ENCODE measurements at places on chromosomes 7 and 10.

DNA sequence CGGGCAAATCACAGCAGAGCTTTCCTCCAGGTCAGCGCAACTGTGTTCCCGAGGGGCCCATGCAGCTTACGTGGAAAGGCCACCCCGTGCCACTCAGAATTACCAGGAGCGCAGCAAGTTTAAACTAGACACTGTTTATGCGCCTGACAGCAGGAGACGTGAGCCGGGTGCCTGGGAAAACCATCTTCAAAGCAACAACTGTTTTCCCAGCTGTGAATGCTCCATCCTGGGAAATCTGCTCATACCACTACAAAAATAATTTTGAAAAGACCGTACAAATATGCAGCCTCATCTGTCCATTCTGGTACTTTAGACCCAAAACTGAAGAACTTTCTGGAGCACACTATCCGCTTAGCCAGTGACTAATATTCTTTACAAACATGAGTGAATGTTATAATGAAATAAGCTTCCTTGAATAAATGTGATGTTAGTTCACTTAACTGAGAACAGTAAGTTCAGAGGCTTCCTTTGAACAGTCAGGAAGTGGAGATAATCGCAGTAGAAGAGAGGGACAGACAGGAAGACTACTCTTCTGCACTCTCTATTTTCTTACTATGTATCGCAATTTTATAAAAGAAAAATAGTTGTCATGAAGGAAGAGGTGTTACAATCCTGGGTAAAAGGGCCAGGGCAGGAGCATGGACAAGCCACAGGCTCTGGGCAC is 16.7 kb downstream of the GPER1 start:
- DNase-seq, result no peak

DNA sequence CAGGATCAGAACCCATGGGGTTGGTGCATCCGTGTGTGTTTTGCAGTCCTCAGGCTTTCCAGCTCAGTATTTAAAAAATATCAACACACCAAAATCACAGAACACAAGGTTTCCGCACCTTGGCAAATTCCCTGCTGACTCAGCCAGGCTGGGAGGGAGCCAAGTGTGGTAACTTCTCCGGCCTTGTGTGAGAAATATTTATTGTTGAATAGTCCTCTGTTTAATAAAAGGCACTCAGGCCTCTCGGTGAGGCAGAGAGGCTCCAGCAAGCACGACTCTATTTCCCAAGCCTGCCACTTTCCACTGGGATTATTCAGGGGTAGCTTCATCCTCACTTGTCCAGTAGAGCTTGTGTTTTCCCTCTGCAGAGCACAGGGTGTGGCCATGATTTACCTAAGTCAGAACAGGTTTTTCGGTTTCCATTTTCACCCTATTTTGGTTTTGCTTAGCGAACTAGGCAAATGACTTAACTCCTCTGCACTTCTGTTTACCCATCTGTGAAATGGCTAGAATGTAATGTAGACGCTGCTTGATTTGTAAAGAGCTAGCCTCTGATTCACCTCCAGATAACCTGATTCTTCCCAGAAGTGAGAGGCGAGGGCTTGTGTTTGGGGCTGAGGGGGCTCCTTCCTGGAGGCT is 13.0 kb upstream of the CHST15 start:
- DNase-seq, result no peak

GRCh38 chr7:35437619-35438275 is 183.8 kb upstream of the TBX20 start:
- no peak for DNase-seq

DNA sequence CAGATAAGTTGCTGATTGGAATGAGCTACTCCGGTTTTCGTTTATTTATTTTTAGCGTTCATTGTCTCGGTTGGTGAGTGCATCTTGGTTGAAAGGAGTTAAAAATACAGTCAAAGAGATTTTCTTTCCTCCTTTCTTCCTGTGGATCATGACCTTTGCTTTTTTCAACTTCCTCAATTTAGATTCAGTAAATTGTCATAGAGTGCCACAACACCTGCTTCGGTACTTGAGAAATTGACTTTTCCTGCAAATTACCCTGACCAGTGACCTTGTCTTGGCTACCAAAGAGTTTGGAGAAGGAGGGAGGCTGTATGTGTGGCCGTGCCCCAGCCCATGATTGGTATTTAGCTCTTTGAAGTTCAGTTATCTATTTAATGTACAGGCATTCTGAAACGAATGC is 128.7 kb downstream of the FAM204A start:
- no peak for DNase-seq

DNA sequence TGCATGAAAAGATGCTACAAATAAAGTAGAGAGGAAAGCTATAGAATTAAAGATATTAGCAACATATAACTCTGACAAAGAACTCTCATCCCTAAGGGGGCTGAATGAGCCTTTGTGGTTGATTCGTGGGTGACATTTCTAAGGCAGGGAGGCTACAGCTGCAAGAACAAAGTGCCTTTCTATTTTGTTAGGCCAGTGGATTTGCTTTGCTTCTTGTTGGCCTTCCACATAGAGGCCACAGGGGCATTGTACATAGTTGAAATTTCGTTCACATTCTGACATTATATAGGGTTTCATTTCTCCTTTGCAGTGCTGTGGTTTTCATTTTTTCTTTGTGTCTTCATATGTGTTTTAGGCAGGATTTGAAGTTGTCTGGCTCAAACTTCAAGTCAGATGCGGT is 819.2 kb upstream of the C7orf33 start:
- no peak for DNase-seq

DNA sequence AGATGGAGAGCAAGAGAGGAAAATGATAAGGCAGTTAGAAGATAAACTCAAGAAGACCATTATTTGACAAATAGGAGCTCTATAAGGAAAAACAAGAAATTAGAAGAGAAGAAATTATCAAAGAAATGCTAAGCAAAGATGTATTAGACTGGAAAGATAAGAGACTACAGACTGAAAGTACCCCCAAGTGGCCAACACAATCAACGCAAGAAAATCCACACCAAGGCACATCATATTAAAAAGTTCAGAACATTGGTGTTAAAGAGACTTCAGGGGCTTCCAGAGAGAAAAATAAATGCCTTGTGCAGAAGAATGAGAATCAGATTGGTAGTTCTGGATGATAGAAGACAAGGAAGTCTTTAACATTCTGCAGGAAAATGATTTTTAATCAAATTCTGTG is 46.0 kb downstream of the SH2D4B start:
- no peak for DNase-seq

- no peak for DNase-seq
These were observed 8.0 kb downstream of the COL17A1 start for GRCh38 chr10:104077663-104078151.

- no peak for DNase-seq
These were observed 246.9 kb upstream of the MKLN1 start for GRCh38 chr7:131080754-131081153.

DNA sequence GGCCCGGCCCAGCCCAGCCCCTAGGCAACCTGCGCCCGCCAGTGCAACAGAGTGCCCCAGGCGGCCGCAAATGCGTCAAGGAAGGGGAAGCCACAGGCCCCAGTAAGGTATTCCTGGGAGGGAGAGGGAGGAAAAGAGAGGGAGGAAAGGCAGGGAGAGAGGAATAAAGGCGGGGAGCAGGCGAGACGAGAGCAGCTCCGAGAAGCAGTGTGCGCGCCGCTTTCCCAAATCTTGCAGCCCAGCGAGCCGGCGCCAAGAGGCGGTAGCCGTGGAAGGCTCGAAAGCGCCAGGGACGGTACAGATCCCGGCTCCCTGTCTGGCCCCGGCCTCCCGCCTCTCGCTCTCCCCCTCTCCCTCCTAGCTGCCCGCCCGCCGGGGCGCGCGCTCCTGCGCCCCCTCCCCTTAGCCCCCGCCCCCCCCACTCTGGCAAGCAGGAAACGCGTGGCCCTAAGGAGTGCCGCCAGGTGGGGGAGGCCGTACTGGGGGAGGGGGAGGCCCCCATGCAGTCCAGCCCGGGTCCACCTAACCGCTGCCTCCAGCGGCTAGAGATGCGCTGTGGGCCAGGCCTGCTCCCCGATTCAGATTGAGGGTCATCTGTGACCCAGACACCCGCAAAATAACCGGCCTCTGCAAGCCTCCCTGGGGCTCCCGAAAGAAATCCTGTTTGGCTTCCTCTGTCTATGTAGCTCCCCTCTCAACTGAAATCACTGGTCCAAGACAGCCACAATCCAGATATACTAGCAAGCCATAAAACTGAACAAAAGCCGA is 4.3 kb downstream of the HOXA10 start:
- peak; percentile 64 for DNase-seq

DNA sequence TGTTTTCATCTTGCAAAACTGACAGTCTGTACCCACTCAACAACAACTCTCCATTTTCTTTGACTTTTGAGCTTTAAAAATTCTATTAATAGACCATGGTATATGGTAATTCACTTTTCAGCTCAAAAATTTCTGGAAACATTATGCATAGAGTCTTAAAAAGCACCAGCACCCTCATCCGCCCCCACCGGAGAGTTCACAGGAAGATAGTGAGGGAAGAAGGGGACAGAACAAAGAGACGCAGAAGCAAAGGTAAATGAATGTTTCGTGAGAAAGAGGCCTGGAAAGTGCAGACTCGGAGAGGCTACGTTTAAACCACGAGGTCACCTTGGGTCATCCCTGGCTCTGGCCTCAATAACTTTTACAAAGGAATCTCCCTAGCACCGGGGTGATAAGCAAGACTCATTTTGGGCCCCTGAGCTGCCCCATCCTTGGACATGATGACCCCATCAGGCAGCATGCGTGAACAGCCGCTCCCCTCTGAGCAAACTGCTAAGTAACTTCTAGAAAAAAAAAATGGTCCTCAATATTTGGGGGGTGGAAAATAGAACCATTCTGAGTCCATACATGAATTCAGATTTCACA is 96.3 kb downstream of the CPXM2 start:
- no peak for DNase-seq

DNA sequence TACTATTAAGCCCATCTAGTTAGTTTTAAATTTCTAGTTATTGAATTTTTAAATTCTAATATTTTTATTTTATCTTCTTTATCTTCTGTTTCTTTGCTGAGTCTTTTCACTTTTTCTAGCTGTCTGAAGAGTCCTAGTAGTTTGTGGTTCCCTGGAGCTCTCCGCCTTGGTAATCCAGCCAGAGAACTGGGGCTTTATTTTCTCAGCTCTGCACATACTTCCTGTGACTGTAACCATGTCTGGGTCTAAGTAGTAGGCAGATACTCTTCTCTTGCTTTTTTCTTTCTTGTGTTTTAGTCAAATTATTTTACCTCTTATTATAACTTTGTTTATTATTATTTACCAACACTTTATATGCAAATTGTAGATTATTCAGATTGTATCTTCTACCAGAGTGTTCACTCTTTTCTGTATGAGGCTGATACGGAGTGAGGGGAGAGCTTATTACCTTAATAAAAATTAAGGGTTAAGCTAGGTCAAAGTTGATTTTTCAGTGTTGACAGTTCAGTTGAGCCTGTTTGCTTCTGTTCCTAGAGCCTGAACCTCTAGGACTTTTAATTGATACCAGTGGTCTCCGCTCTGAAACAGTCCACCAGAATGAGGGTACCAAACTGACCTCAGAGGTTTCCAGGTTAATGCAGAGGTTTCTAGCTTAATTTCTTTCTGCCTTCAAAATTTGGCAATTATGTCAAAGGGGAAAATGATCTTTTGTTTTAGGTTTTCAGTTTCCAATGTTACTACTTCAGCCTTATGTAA is 155.4 kb downstream of the ADK start:
- DNase-seq, result no peak

DNA sequence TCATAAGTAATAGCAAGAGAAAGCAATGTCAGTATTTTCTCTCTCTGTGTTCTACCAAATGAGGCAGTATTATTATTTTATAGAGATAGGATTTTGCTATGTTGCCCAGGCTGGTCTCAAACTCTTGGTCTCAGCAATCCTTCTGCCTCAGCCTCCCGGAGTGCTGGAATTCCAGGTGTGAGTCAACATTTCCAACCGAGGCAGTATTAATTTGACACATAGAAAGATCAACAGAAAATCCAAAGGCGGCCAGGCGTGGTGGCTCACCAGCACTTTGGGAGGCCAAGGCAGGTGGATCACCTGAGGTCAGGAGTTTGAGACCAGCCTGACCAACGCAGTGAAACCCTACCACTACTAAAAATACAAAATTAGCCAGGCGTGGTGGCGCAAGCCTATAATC is 71.8 kb downstream of the SMURF1 start:
- DNase-seq, result no peak

DNA sequence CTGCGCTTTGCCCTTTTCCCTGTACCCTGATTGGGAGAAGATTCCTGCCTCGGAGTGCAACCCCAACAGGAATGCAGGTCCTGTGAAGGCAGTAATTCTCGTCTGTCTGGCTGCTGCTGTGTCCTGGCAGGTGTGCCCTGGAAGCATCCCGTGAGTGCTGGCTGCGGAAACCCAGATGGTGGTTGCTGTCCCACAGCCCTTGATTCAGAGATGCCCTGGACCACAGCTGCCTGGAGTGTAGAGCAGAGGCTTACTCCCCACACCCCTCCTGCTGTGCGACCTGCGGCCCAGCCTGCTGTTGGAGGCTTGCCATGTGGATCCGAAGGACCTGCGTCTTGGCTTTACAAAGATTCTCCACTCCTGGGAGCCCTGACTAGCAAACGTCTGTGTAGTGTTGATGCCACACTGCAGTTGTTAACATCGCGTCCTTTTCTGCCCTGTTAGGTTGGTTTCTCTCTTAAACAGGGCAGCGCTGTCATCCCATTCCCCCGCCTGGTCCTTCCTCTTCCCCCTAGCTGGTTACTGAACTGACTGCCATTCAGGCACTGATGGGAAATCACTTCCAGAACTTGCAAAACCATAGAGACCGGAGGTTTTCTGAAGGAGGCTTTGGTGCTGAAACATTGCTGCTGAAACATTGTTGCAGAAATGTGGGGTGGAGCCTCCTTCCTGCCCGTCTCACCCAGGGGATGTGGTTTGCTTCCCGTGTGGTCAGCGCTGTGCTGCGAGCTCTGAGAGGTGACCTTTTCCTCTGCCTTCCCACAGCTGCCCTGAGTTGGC is 53.3 kb downstream of the DNAJB6 start:
- DNase-seq, result no peak

GRCh38 chr10:73992899-73993788 is 4.8 kb upstream of the VCL start:
- DNase-seq, result no peak

GRCh38 chr10:99531026-99531695 is 1.6 kb upstream of the NKX2-3 start:
- DNase-seq, result peak; percentile 67

GRCh38 chr10:116554628-116555027 is 8.9 kb downstream of the PNLIP start:
- DNase-seq, result no peak

DNA sequence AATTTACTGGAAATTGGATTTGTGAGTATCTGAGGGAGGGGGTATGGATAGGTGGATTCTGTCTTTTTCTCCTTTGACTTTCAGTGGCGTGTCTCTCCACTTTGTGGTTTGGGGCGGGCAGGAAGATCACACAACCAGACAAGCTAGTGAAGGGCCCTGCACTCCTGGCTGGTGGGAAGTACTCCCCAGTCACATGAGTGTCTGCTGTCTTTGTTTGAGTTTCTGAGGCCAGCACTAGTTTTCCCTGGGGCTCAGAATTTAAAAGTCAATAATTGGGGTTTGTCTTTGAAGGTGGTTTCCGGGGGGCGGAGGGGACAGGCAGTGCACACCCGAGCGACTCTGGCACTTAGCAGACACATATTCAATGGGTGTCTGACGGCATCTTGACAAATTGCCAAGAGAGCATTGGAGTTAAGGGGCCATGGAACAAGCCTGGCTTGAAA is 120.1 kb downstream of the WDFY4 start:
- no peak for DNase-seq

GRCh38 chr7:76236224-76236623 is 34.5 kb downstream of the SRRM3 start:
- DNase-seq, result no peak

- DNase-seq, result no peak
These were observed 8.8 kb upstream of the AFAP1L2 start for GRCh38 chr10:114412907-114413797.

GRCh38 chr10:89398003-89398749 is 5.8 kb downstream of the IFIT1 start:
- no peak for DNase-seq

GRCh38 chr7:299169-299568 is 9.2 kb downstream of the FOXL3 start:
- no peak for DNase-seq

All from WTC11 (cell line).